ENCODE measurements at places on chromosomes 3 and 15.

DNA sequence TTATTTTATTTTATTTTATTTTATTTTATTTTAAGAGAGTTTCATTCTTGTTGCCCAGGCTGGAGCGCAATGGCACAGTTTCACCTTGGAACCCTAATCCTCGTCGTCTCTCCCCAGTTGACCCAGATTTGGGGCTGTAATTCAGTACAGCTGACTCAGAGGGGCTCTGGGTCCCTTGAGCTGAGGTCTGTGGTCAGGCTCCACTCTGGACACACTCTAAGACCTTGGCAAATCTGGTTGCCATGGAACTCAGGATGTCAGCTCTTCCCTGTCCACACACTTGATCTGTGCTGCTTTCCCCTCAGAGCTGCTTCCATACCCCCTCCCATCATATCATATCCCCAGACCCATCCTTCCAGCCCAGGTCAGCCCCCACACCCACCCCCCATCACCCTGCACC is 675 bp upstream of the CYP11A1 start:
- no peak for DNase-seq

DNA sequence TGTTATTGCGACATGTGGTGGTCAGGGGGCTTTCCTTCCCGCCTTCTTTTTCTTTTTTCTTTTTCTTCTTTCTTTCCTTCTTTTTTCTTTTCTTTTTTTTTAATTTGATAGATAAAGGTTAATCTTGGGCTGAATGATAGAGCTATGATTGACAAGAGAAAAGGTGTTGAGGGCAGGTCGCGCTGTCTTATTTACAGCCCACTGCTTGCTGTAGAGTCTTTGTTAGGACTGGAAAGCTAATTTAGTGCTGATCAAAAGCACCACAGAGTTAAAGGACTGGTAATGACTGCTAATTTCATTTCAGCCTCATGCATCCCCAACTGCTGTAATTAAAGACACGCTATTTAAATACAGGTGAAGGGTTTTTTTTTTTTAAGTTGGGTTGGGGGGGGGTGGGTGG is 10.6 kb upstream of the SOX2 start:
- no peak for DNase-seq

DNA sequence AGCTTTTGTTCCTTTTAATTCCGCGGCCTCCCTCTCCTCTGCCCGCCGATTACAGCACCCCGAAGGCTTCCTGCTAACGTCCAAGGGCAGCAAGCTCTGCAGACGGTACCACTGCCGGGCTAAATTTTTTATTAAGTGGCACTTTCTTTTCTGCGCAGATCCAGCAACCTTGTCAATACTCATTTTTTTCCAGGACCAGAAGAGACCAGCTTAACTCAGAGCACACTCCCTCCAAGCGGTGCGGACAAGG is 542 bp upstream of the MEIS2 start:
- DNase-seq, result no peak

- no peak for DNase-seq
Observed at GRCh38 chr3:54476891-54477290, 354.5 kb downstream of the CACNA2D3 start.

DNA sequence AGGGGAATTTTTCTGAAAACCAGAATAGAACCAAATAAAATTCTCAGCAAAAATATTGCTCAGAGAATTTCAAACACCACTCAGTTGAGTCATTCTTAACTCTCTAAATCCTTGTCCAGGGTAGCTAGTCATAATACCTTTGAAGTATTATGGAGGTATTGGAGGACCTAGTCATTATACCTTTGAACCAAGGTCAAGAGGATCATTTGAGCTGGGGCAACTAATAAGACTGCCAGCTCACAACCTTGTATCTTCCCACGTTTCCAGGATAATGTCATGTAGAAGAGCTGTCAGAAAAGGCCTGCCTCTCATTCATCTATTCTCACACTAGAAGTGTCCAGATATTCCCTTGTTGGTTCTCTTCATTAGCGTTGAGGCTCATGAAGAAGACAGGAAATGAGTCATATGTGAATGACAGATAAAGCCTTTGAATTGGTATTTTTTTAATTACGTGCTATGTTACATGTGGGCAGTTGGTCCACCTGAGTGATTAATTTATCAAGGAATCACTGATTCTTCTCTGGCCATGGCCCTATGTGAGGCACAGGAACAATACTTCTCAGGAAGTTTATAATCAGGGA is 48.3 kb downstream of the TOPAZ1 start:
- DNase-seq, result no peak

- no peak for DNase-seq
Observed at GRCh38 chr3:42657675-42658074, 4.2 kb downstream of the ZBTB47 start.

- DNase-seq, result no peak
Observed at GRCh38 chr3:29145360-29145759, 135.5 kb upstream of the RBMS3 start.

DNA sequence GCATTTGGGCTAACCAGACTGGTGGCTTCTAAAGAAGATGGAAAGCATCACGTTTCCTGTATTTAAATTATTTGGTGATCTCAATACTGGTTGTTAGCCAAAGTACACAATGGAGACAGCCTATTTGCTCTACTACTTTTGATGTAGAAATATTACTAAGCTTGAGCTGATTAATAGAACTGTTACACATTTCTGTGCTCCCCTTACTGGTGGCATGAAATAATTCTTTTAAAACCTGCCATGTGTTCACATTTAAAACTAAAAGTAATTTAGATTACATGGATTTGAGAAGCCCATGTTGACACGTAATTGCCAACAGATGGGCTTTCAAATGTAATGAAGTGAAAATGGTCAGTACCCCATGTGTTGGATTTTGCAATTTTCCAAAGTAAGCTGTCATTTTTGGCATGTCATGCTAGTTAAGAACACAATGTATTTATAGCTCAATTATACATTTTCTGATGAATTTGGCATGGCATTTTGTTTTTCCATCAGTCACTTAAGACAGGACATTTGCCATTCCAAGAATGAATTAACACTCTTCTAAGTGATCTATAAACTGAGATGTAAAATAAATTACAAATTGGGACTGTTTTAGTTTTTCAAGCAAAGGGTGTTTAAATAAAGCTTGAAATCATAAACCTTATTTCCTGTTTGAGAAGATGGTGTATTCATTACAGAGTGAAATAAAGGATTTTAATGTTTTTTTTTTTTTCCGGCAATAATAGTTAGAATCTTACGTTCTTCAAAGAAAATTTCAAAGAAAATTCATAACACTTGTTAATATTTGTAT is 10.8 kb upstream of the RARRES1 start:
- peak; percentile 70 for DNase-seq

DNA sequence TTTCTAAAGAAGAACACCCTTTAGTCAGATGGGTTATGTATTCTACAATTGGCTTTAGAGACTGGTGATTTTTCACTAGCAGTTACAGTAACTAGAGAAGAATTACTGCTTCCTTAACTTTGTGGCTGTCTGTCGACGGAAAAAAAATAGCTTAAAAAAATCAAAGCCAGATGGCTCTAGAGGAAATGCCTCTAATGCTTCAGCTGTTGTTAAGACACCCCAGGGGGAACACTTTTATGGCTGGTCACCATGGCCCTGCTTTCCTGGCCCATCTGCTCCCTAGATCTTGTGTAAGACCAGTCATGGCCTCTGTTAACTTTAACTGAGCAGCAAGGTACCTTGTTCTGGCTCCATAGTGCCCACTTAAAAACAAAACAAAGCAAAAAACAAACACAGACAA is 198.6 kb upstream of the PLSCR5 start:
- peak; percentile 98 for DNase-seq

GRCh38 chr3:149495581-149496125 is 21.2 kb downstream of the TM4SF4 start:
- DNase-seq, result no peak

- DNase-seq, result no peak
Observed at GRCh38 chr3:2984831-2985220, 125.3 kb downstream of the IL5RA start.

DNA sequence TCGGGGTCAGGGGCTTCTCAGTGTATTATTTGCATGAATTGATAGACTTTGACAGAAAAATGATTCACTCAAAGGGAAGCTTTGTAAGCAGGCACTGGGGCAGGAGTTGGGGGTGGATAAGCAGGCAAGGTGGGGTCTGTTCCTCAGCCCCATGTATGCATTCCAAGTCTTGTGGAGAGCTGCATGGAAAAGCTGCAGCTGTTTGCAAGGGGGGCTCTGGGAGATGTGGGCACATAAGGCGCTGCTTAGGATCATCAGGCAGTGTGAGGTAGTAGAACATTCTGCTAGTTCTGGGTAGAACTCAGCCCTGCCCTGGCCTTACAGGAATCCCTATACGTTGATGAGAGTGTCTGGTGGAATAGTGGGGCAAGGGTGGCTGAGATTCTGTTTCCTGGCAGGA is 154.2 kb upstream of the LRIG1 start:
- DNase-seq, result no peak

DNA sequence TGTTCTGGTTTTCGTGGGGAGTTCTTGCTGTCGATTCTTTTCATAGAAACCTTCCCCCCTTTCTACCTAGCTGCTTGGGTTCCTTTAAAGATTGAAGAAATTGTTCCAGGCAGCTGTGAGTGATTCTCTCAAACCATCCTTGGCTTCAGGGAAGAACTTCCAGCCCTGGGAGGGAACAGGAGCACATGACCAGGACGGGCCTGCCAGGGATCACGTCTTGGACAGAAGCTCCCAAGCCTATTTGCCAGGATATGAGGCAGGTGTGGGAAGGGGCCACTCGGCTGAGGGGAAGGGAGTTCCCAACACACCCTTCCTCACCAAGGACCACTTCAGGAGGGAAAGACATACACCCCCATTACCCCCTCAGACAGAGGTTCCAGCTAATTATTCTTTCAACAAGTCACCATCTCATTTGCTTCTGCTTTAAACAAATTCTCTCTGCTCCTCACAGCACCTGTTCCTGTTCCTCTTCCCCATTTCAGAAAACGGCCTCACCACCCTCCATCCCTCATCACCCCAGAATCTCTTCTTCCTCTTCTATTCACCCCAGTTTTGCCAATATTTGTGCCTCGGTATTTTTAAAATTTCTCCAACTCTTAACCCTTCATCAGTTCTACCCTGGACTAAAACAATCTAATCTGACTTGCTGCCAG is 62.5 kb downstream of the WHAMM start:
- DNase-seq, result no peak

DNA sequence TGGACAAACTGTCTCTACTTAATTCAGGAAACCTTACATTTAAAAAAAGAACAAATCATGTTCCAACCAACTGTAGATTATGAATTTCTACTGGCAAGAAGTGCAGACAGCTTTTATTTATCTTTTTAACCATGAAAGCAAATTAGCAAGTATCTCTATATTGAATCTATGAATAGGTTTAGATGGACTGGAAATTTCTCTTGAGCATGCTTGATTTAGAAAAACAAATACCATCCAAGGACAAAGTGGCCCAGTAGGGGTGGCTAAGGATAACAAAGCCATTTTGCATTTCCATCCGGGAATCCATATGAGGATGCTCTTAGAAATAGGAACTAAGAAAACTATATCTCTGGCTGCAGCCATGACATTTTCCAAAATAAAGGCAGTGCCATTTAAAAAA is 150.6 kb downstream of the KCNMB2 start:
- no peak for DNase-seq

DNA sequence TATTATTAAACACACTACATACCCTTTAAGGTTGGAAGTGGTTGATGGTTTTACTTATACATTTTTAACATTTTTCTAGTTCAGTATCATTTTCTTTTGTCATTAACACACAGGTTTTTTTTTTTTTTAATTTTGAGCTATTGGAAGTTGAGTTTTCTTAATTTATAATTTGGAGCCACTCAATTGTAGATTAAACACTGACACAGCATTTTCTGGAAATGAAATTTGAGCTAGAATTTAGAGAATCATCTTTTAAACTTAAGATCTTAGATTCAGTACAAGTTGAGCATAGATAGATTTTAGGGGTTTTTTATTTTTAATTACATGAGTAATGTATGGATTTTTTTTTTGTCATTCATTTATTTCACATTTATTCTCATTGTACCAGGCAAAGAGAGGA is 35.0 kb downstream of the RASA2 start:
- no peak for DNase-seq

- no peak for DNase-seq
Observed at GRCh38 chr3:194235160-194235559, 99.2 kb downstream of the HES1 start.
